ENCODE measurements at places on chromosomes 6 and 20.
A peak's percentile ranks its signal among the peaks of the same experiment; 100 is the strongest.

- peak; percentile 23 for DNase-seq
Measured at GRCh38 chr6:22361576-22361975, 64.7 kb upstream of the PRL start.

- peak; percentile 56 for DNase-seq
Measured at GRCh38 chr20:44209686-44210405, 725 bp downstream of the OSER1 start.

GRCh38 chr6:89736893-89737292 is 82.7 kb downstream of the MDN1 start:
- no peak for DNase-seq

- DNase-seq = no peak
Measured at GRCh38 chr6:29107758-29108157, at the start of gene OR2J3. Gene OR2J3 (plus strand): TSS chr6:29108058. CDS start chr6:29111891, 3,833 bp downstream.

DNA sequence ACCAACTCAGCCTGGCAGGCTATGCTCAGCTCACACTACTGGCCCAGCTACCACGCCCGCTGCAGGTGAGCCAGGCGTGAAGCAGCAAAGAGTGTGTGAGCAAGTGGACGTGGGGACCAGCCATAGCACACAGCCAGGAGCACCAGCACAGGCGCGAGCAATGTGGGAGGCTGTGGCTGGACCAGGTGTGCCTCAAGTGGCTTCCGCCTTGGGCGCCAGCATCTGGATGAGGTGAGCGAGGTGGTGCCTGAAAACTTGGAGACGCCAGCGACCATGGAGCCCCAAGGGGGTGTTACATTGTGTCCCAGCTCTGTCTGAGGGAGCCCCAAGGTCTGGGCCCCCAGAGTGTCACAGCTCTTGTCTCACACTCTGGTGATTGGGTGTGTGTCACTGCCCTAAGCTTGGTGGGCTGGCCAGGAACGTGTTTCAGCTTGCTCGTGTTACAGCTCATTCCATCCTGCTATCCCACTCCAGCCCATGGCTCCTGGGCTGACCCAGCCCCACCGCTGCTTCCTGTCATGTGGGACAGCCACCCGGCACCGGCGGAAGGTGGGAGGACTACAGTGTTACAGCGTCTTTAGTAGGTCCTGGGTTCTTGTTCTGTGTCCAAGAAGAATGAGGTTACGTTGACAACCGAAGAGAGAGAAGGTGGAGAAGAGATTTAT is 508.0 kb upstream of the MMS22L start:
- DNase-seq = no peak

GRCh38 chr20:46400253-46400652 is 6.2 kb downstream of the ELMO2 start:
- DNase-seq = peak; percentile 38

DNA sequence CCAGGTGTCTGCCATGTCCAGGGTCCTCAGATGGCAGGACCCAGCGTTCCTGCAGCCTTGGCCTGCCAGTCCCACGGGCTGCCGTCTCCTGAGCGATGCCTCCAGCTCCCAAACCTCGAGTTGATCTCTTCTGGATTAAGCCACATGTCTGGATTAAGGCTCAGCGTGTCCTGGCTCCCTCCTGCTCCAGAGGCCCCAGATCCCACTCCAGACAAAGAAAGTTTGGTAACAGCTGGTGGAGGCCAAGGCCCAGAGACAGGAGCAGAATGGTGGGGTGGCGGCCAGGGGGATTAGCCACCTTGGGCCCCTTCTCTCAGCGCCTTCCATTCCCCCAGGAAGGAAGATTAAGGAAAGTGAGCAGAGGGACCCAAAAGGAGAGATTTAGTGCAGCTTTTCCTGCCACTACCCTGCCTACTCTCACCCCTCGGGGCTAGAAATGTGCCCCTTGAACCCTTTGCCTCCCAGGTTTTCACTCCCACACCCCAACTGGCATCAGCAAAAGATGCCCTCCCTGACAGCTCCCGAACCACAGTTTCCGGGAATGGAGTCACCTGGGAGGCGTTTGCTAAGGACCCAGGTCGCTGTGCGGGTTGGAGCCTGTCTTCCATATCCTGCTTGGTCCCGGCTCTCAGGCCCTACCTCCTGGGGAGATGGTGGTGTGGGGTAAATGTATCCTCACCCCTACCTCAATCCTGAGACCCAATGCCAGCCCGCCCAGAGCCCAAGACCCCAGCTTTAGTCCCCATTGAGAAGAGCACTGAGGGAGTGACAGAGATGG is 6.9 kb downstream of the SPDEF start:
- DNase-seq = no peak

DNA sequence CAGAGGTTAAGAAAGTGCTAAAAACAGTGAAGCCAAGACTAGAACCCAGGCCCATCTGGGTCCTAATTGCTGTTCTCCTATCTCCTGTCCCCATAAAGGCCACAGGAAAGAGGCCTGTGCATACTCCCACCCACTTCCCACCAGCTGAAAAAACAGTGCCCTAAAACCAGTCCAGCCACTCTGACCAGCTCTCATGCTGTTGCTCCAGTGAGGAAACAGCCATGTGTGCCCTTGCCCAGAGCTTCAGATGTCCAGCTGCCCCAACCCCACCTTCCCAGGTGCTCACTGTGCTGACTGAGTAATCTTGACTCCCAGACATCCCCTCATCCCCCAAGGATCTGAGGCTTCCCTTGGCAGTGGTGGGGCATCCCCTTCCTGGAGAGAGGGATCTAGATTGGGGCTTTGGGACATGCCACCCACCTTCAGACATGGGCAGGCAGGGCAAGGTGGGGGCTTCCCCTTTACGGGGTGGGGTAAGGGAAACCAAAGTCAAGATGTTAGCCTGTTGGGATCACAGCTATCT is 28.7 kb downstream of the KCNK5 start:
- no peak for DNase-seq

DNA sequence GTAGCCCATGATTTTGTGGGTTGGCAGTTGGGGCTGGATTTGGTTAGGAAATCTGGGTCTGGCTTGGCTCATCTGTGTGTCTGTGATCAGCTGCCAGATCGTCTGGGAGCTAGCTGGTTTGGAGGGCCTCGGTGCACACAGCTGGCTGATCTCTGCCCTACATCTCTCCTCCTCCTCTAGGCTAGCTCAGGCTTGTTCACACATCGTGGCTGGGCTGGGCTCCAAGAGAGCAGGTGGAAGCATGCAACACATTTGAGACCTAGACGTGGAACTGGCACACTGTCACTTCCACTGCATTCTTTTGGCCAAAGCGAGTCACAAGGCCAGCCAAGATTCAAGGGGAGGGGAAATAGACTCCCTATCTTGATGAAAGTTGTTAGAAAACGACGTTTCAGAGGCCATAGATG is 15.9 kb downstream of the NDUFAF5 start:
- DNase-seq = no peak

DNA sequence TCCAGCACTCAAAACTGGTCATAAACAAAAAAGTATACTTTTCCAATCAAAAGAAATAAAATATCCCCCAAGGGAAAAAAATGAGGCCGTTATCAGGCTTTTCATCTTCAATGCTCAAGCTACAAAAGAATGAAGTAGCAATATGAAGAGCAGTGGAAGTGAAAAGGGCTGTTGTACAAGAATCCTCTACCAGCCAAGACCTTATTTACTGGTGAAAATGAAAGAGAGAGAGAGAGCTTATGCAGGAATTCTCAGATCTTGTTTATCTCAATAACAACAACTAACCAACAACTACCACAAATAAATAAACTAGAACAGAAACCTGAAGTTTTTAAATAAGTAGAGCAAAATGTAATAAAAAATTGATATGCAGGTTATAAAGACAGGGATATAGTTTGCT is 400.6 kb downstream of the HDGFL1 start:
- no peak for DNase-seq

GRCh38 chr6:6620766-6621425 is 32.4 kb downstream of the LY86 start:
- DNase-seq = no peak

All from hematopoietic multipotent progenitor cell treated with erythropoietin and hydrocortisone succinate and interleukin-3 and kit ligand, for 6 days (in vitro differentiated cells).